NCI-H1694 treated with DMSO at 0.1 percent for 48 hours (cell line): ENCODE measurements at places on chromosomes 13 and 19.

DNA sequence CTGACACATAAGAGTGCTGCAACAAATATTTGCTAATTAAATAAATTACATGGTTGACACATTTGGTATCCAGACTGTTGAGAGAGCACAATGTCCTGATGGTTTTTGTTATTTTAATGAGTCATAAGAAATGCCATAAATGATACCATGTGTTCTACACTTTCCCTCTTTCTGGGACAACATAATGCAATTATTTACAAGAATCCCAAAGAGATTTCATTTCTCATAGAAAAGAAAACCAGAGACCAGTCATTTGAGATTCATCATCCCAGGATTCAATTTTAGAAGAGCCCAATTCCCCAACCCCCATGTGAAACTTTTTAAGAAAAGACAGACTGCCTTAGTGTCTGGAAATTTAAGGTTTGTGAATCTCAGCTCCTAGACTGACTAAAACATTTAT, 399.6 kb downstream of the DCT start:
- no peak for DNase-seq

DNA sequence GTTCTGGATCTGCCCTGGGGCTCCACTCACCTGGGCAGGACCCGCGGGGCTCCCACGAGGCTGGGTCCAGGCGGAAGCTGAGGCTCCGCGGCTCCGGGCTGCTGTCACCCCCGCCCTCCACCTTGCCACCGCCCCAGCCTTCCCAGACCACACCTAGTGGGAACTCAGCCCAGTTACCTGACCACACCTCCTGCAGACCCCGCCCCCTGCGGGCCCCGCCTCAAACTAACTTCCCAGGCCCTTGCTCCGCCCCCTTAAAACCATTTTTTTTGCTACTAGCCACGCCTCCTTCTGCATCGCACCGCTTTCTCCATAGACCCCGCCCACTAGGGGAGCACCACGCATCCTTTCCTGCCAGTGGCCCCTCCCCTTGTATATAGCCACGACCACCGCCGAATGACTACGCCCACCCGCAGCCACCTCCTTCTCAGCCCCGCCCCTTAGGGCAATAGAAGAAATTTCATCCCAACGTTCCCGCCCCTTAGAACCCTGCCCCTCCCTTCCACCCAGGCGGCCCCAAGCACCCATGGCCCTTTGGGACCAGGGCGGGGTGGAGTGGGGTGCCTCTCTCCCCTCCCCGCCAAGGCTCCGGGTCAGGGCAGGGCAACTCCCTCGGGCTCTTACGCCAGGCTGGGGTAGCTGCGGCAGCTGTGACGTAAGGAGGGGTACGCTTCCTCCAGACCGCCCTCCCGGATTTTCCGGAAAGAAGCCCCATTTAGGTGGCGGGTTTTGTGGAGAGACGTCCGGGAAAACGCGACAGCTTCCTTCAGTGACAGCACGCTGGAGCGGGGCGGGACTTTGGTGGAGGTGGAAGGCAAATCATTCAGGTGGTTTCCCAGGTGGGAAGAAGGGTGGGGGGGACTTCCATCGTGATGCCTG, at the start of gene SH2D3A:
TSS of gene SH2D3A (minus strand) at position 79 of the 879 bp plus-strand sequence. CDS start 3,687 bp downstream, outside the sequence.
- DNase-seq: no peak

- DNase-seq: no peak
Observed at GRCh38 chr13:111904701-111905608, 162.0 kb upstream of the SOX1 start.

DNA sequence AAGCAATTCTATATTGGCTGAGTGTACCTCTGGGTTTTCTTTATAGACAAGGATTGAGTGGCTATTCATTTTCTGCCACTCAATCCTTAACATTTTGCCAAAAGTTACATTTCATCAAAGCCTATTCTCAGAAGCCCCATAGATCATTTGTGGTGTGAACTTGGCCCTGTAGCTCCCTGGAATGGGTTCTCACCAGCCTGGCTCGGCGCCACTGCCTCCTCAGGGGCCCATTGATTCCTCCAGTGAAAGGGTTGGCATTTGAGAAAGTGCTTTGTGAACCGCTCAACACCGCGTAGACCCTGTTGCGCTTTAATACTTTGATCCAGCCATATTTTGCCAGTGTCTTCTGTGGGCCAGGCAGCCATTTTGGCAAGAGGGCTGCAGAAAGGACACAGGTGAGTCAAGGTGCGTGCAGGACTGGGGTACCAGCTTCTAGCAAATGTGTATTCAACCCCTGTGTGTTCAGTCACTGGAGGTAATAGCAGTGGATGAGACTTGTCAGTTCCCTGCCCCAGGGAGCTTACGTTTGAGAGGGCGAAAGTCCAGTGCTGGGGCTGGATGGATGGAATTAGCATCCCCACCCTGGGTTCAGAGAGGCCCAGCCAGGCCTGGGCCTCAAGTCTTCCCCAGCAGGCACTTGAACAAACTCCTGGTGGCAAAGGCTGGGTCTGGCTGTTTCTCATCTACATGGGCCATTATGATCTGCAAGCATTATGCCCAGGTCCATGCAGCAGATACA, 3.8 kb downstream of the RAB8A start:
- no peak for DNase-seq

- no peak for DNase-seq
Observed at GRCh38 chr19:2375353-2376121, 15.5 kb downstream of the TMPRSS9 start.

GRCh38 chr13:98843482-98843877, 91.0 kb upstream of the SLC15A1 start:
- peak; percentile 95 for DNase-seq

DNA sequence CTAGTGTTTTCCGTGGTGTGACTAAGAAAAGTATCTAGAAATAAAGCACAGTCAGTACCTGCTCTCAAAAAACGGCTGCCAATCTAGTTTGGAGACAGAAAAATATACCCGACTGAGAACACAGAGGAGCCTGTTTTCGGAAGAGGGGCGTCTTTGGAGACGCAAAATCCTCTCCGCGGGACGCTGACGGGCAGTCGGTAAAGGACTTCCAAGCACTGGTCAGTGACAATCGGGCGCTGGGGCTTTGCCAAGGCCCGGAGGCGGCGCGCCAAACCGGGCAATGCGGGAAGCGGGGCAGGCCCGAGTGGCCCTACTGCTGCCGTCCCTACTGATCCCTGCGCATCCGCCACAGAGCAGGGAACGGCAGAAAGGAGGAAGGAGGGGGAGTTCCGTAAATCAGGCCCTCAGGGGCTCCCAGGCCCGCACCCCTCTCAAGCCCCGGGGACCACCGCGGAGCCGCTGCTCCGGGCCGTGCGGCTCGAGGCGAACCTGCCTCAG, 588 bp upstream of the DPY19L3 start:
- DNase-seq: no peak

- DNase-seq: no peak
Observed at GRCh38 chr13:45104261-45104660, 16.0 kb upstream of the GTF2F2 start.

DNA sequence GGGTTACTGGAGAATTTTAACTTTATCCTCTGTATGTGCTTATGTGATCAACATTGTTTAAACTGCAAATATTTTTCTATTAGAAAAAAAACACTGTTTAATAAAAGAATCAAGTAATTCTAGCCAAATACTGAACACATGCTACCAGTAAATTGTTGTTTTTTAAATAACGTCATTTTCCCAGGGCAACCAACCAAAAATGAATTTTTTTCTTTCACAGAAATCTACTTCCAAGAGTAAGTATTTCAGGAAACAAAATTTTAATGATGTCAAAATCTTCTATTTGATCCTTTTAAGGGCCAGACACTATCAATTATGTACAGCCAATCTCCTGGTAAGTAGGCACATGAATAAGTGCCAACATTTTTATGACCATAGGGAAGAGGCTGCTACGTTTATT, 57.1 kb downstream of the TUBGCP3 start:
- no peak for DNase-seq

DNA sequence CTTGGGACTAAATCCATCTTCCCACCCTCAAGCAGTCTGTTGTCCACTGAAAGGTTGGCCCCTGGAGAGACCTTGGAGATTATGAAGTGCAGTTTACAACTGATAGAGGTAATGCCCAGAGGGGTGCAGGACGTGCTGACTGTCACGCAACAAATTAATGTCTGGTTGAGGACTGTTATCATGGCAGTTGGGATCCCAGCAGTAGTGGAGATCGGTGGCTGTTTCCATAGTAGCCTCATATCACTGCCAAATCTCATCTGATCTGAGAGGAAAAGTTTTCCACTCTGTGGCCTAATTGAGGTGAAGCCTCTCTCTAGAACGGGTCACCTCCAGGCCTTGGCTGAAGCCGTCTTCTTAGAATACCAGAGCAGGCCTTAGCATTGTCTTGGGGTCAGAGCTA, 4.1 kb downstream of the TECR start:
- no peak for DNase-seq

DNA sequence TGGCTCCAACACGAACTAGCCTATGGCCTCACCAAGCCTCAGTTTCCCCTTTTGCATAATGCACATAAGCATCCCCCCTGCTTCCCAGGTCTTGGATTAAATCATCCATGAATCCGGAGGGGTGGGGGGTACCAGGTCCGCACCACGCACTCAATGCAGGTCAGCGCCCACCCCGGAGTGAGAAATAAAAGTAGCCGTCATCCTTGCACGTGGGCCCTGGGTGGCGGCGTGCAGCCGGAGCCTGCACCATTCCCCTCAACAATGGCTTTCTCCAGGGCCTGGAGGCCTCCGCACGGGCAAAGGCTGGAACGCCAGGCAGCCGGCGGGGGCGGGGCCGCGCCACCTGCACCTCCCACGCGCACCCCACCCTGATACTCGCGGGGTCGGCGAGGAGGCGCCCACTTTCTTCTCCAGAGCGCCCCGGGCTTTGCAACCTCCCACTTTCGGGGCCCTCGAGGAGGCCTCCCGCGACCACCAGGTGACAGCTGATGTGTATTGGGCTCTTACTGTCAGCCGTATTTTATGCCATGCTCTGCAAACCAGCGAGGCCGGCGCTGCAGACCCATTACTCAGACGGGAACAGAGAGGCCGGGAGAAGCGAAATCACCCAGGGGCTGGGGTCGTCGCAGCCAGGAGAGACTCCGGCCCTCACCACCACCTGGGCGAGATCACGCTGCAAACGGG, 767 bp upstream of the GADD45B start:
- no peak for DNase-seq

DNA sequence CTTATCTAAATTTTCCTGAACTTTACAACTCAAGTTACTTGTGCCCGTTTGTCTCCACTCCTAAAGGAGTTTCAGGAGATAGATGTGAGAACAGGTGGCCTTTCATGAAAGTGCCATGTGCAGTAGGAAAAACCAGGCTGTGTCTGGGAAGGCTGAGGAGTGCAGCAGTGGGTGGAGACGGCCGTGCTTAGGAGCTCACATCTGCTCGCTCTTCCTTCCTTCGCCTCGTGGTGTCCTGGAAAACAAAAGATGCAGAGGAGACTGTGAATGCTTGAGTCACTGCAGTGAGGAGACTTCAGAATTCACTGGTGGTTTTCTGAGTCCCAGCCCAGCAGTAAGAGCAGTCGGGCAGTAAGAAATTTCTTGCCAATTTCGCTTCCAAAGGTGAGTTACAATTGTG, 138.4 kb upstream of the RNF113B start:
- DNase-seq: no peak

- DNase-seq: no peak
Observed at GRCh38 chr13:85441364-85441763, 357.9 kb downstream of the SLITRK6 start.

DNA sequence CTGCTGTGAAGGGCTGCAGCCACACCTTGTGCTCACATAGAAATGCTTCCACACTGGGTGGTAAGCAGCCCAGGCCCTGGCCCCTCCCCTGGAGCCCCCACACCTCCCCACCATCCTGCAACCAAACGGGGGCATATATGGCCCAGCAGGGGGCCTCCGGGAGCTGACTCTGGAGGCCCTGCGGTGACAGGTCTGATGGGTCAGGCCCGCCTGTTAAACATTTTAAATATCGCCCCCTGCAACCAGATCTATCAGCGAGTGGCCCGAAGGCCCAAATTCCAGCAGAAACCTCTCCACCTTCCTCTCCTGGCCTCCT, 48.0 kb upstream of the KATNAL1 start:
- DNase-seq: no peak

DNA sequence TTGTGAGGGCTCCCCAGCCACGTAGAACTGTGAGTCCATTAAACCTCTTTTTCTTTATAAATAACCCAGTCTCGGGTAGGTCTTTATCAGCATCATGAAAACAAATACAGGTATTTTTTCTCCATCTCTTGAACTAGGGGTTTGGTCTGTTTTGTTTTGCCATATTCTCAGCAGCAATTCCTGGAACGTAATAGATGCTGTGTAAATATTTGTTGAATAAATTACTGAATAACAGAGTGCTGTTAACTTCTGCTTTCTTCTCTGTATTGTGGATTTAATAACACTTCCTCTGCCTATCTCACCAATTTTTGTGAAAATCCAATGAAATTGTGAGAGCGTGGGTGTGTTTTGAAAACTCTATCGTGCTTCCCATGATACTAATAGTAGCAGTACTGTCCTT, 429.4 kb downstream of the DCT start:
- DNase-seq: no peak

DNA sequence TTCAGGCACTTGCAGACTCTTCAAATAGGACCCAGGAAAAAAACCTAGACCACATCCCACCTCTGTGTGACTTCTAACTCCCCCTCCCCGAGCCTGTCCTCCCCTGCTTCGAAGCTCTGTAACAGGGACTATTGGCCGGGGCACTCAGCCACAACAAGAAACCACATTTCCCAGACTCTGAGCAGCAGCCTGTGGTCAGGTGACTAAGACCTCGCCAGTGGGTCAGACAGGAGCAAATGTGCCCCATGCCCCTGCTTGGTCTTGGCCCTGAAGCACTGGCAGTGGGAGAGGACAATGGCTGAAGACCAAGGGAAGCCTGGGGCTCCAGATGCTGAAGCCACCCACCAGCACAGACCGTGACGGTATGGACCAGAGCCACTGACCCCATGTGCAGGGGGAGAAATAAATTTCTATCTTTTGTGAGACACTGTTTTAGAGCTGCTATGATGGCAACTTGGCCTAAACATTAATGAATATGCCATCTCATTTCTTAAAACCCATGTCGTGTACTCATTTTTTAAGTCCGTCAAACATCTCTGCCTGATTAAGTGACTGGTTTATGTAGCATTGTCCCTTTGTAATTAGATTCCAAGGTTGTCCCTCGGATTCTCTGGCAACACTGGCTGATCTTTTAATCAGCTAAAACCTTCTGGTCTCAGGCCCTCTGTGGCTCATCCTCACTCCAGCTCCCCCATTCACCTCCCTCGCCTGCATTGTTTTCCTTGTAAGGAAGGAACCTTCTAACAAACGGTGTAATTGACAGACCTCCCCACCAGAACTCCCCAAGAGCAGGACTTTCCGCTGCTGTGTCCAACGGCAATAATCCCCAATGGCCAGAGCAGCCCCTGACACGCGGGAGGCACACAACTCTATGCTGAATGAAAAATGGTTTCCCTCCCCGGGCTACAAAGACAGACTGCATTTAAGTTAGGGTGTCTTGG, 98.4 kb downstream of the STK24 start:
- no peak for DNase-seq

DNA sequence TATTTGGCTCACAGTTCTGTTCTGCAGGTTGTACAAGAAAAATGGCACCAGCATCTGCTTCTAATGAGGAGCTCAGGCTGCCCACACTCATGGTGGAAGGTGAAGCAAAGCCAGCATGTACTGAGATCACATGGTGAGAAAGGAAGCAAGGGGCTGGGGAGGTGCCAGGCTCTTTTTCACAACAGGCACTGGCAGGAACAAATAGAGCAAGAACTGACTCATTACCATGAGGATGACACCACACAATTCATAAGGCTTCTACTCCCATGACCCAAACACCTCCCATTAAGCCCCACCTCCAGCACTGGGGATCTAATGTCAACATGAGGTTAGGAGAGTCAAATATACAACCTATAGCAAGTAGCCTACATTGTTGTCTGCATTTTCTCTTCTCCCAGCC, 522.6 kb downstream of the RFC3 start:
- no peak for DNase-seq
